ENCODE measurements at places on chromosomes 7 and 10. TPM values are rescaled to one million over a fixed set of nuclear protein-coding genes. Genes with fewer than 3 reads are reported as not detected.
A peak's percentile ranks its signal among the peaks of the same experiment; 100 is the strongest.

Gene GARS1
- 189 TPM for total RNA-seq

Gene MET
- total RNA-seq = not detected

Gene HMX3
- total RNA-seq = not detected

GRCh38 chr7:116951366-116952292 lies 1.7 kb upstream of the ST7 start:
- no peak overlapping the region for H3K4me3 ChIP-seq
- no peak for DNase-seq
- peaks cover 26% of the 10 kb centered on the region for H3K4me1 ChIP-seq

Gene AOAH
- 18.0 TPM for total RNA-seq

GRCh38 chr7:66173856-66174255 lies 31.3 kb upstream of the TPST1 start:
- H3K27ac ChIP-seq = no peak overlapping the region
- no peaks in the 10 kb centered on the region for H3K4me1 ChIP-seq
- H3K4me3 ChIP-seq = no peak overlapping the region
- no peak for DNase-seq
- no peaks in the 10 kb centered on the region for H3K27me3 ChIP-seq
- H3K36me3 ChIP-seq = no peaks in the 10 kb centered on the region

Gene ZNF488
- total RNA-seq = not detected

DNA sequence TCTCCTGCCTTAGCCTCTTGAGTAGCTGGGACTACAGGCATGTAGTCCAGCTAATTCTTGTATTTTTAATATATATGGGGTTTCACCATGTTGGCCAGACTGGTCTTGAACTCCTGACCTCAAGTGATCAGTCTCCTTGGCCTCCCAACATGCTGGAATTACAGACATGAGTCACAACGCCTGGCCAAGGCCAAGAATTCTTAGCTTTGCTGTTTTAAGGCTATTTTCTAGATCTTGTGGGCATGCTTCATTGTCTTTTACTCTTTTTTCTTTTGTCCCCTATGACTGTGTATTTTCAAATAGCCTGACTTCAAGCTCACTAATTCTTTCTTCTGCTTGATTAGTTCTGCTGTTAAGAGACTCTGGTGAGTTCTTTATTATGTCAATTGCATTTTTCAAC lies 56.4 kb upstream of the TAS2R16 start:
- no peak overlapping the region for H3K27ac ChIP-seq
- no peaks in the 10 kb centered on the region for H3K27me3 ChIP-seq
- H3K4me1 ChIP-seq = no peaks in the 10 kb centered on the region
- no peaks in the 10 kb centered on the region for H3K36me3 ChIP-seq

Gene EPHB6
- total RNA-seq = 7.0 TPM

Gene MYPN
- not detected for total RNA-seq

Gene TRDMT1
- total RNA-seq = 13.6 TPM

DNA sequence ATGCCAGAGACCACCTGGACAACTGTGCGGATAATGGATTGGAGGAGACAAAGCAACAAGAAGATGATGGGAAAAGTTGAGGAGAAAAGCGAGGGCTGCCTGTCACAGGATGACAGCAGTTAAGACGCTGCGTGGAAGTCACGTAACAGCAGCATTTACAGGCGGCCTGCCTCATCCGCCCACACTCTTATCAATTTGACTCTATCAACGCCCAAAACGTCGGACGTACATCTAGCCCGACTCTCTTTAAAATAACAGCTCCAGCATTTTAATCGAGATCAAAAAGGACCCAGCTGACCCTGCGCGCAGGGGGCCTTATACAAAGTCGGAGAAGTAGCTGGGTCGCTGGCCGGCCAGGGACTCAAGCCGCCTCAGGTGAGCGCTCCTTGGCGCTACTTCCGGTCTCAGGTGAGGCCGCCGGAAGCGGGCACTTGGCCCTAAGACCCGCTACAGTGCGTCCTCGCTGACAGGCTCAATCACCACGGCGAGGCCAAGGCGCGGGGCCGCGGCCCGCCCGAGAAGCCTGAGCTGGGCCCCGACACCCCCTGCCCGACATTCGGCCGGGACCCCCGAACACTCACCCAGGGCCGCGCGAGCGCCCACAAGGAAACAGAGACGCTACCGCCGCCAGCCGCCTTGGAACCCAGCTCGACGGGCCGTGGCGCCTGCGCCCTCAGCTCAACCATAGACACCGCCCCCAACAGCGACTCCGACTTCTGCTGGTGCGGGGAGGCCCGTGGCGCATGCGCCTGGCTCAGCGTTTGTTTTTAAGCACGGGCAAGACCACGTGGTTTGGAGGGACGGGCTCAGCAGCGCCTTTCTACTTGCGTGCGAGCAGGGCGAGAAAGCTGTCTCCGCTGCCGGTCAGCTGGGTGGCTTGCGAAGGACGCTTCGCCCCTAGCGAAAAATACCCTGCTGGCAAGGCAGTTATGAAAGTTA lies at the start of gene ERCC6:
ERCC6 (minus strand) TSS at position 741 of the 939 bp plus-strand sequence.
- peaks cover 13% of the 10 kb centered on the region for H3K36me3 ChIP-seq
- DNase-seq = peak; percentile 98
- peaks cover 9% of the 10 kb centered on the region for H3K27me3 ChIP-seq
- H3K4me1 ChIP-seq = peaks cover 41% of the 10 kb centered on the region
- peak within 1 kb of the TSS; percentile 90 for H3K4me3 ChIP-seq

DNA sequence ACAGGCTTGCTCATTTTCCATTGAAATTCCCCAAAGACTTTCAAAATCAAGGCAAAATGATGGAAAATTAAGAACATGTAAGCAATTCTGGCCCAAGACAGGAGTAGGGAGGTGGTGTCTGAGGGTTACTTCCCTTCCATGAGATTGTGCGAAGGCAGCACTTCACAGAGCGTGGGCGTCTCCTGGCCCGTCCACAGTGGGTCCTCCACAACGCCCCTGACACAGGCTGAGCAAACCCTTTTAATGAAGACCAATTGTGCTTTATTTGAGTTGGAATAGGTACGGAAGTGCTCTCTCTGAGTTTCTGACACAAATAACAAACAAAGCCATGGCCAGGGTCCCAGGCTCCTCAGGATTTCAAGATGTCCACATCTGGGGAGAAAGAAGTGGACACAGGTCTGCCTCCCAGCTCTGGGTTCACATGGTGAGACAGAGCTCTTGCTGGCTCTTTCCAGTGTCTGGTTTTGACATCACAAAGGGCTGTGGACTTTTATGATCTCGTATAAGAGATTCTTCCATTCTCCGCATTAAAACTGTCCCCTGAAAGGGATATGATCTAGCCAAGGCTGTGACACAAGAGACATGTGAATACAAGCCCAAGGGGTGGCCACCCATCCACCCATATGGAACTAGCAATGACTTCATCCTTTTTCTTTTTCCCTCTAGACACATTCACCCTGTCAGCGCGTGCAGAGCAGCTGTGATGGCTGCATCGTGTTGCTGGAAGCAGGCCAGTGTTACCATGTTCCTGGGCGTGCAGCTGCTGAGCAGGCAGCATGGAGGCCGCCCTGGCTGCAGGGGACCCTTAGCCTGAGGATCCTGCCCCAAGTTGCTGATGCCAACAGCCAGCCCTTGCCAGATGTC lies 145.6 kb downstream of the ADAM12 start:
- no peak overlapping the region for H3K4me3 ChIP-seq
- no peaks in the 10 kb centered on the region for H3K36me3 ChIP-seq
- DNase-seq = no peak
- no peak overlapping the region for H3K27ac ChIP-seq
- H3K4me1 ChIP-seq = no peaks in the 10 kb centered on the region

DNA sequence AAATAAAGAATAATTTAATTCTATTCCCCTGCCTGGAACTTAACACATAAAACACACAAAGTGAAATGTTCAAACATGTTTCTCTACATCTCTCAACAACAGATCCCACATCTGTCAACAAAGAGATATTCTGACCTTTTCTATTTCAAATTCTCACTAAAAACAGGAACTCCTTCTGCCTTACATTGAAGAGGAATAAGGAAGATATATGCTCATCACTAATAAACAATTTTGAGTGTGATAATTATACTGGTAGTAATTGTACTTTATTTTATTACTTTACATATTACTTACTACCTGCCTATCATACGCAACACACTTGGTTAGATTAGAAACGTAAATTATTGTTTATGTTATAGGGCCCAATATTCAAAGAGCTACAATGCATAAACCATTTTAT lies 13.4 kb downstream of the AKR1C2 start:
- H3K27ac ChIP-seq = no peak overlapping the region
- no peaks in the 10 kb centered on the region for H3K36me3 ChIP-seq
- H3K4me1 ChIP-seq = no peaks in the 10 kb centered on the region
- H3K4me3 ChIP-seq = no peak overlapping the region
- no peak for DNase-seq

DNA sequence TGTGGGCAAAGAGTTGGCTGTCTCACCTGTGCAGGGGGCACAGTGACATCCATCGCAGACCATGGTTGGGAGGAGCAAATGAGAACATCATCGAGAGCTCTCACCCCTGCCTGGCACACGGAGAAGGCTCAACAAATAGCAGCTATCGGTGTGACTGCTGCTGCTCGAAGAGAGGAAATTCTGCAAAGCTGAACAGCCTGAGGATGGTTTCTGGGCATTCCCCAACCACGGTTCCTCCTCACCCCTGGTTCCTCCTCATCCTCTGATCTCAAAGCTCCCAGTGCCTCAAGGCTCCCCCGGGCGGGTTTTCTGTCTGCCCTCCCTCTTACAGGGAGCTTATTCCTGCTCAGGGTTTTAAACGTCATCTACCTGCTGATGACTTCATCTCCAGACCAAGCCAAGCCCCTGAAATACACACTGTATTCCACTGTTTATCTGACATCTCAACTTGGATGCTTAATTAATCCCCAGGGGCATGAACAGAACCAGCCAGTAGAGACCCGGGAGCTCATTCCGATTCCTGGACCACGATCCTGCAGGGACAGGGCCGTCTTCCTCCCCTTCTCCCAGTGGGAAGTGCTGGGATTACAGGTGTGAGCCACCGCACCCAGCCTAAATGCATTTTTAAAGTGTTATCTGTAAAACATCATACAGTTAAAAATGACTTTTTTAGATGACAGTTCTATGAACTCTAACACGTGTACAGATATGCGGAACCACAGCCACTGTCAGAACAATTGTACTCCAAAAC lies 19.5 kb upstream of the NOM1 start:
- H3K36me3 ChIP-seq = no peaks in the 10 kb centered on the region
- peaks cover 55% of the 10 kb centered on the region for H3K27me3 ChIP-seq
- H3K4me1 ChIP-seq = peaks cover 20% of the 10 kb centered on the region
- no peak for DNase-seq

GRCh38 chr10:17335065-17335464 lies 107.0 kb downstream of the VIM start:
- peaks cover 5% of the 10 kb centered on the region for H3K27me3 ChIP-seq
- no peaks in the 10 kb centered on the region for H3K4me1 ChIP-seq
- H3K36me3 ChIP-seq = no peaks in the 10 kb centered on the region
- H3K4me3 ChIP-seq = no peak overlapping the region

Gene WDR91
- total RNA-seq = 11.5 TPM

- DNase-seq = no peak
- H3K4me3 ChIP-seq = no peak overlapping the region
- H3K27ac ChIP-seq = no peak overlapping the region
- H3K36me3 ChIP-seq = no peaks in the 10 kb centered on the region
- H3K4me1 ChIP-seq = peaks cover 3% of the 10 kb centered on the region
Observed at GRCh38 chr7:96416116-96416515, 94.2 kb upstream of the SLC25A13 start.

DNA sequence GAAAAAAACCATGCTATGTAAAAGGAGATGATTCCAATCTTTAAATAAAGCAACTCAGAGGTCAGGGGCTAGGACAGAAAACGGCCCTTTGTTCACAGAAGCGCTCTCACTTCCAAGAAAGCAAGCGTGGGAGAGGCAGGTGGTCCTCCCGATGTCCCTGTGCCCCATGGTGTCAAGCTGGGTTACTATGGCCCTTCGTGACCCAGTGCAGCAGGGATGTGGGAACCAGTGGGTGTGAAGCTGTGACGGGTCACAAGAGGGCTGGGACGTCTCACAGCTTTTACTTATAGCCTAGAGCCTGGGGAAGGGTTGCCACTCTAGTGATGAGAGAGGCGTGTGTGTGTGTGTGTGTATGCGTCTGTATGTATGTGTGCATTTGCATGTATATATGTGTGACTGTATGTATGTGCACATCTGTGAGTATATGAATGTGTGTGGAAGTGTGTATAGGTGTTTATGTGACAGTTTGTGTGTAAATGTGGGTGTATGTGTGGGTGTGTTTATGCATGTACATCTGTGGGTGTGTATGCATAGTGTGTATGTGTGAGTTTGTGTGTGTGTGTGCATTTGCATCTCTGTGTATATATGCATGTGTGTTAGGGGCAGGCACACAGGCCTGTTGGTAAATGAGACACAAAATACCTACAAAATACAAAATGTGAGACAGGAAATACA lies 25.2 kb downstream of the HTRA1 start:
- no peaks in the 10 kb centered on the region for H3K36me3 ChIP-seq
- no peak for DNase-seq
- H3K27me3 ChIP-seq = peaks cover 32% of the 10 kb centered on the region
- peaks cover 8% of the 10 kb centered on the region for H3K4me1 ChIP-seq
- no peak overlapping the region for H3K27ac ChIP-seq

Gene SFRP5
- 0.42 TPM for total RNA-seq

DNA sequence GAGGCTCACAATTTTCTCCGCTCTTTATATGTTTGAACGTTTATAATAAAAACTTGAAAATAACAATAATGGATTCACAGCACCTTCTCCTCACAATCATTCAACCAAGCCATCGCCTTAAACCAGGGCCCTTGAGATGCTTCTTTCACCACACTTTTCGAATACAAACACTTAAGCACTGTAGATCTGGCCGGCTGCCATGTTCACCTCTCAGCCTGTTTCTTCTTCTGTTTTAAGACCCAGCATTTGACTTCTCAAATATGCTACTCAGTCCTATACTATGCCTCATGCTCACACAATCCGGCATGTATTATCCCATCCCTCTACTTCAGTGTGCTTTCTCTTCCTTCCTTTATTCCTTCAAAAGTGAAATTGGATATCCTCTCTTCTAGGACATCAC lies 280.6 kb downstream of the TFEC start:
- no peak overlapping the region for H3K27ac ChIP-seq
- no peaks in the 10 kb centered on the region for H3K27me3 ChIP-seq
- no peak for DNase-seq
- H3K36me3 ChIP-seq = no peaks in the 10 kb centered on the region
- no peaks in the 10 kb centered on the region for H3K4me1 ChIP-seq

Gene SPDYE1
- not detected for total RNA-seq
